ENCODE measurements at places on chromosomes 6 and 20.
A peak's percentile ranks its signal among the peaks of the same experiment; 100 is the strongest.

GRCh38 chr6:136607932-136608772 lies 57.9 kb upstream of the MAP7 start:
- DNase-seq, result peak; percentile 59

- no peak for DNase-seq
These were observed at the start of gene TFAP2A for GRCh38 chr6:10414756-10415616. TSS of gene TFAP2A (minus strand) at chr6:10415074. CDS start at chr6:10414991, 83 bp downstream.

DNA sequence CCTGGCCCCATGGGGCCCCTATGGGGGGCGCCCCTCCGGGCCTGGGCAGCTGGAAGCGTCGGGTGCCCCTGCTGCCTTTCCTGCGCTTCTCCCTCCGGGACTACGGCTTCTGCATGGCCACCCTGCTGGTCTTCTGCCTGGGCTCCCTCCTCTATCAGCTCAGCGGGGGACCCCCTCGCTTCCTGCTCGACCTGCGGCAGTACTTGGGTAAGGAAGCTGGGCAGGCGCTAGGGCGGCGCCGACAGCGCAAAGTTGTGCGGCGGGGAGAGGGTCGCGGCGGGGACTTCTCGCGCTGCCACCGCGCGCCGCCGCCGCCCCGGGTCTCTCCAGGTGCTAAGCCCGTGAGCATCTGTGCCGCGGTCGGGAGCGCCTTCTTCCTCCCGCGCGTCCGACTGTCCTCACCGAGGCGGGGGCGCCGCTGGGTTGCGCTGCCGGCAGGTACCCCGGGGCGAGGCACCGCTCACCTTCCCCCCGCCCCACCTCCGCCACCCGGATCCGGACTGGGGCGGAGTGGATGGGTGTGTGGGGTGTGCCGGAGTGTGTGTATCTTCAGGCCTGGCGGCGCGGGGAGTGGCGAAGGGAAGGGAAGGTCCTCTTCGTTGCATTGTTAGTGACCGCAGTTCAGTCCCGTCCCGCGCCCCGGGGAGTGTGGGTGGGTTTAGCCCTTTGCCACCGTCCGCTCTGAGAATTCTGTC lies 788 bp downstream of the UST start:
- DNase-seq, result no peak

DNA sequence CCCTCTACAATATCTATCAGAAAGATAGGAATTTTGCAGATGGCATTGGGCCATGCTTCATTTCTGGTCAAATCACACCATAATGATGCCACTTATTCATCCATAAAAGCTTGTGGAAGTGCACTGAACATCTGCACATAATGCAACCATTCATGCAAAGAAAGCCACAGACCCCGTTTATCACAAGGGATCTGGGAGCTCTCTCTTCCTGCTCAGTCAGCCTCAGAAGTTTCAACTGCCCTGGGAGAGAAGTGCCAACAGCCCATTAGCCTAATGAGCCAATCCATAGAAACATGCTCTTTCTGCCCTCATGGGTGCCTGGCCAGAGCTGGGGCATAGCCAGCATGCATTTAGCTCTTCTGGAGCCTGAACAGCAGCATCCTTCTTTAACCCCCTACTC lies 85.8 kb downstream of the SLC35F1 start:
- no peak for DNase-seq

GRCh38 chr20:57283860-57284259 lies 17.4 kb upstream of the BMP7 start:
- no peak for DNase-seq

- DNase-seq, result no peak
These were observed 15.3 kb downstream of the PPARD start for GRCh38 chr6:35357677-35358076.

- no peak for DNase-seq
These were observed 71.5 kb upstream of the HDAC2 start for GRCh38 chr6:114042267-114043016.

GRCh38 chr6:31897612-31898382 lies at the start of gene EHMT2:
TSS of gene EHMT2 (minus strand) at chr6:31897698. CDS start at chr6:31897677, 21 bp downstream.
- DNase-seq, result peak; percentile 74

DNA sequence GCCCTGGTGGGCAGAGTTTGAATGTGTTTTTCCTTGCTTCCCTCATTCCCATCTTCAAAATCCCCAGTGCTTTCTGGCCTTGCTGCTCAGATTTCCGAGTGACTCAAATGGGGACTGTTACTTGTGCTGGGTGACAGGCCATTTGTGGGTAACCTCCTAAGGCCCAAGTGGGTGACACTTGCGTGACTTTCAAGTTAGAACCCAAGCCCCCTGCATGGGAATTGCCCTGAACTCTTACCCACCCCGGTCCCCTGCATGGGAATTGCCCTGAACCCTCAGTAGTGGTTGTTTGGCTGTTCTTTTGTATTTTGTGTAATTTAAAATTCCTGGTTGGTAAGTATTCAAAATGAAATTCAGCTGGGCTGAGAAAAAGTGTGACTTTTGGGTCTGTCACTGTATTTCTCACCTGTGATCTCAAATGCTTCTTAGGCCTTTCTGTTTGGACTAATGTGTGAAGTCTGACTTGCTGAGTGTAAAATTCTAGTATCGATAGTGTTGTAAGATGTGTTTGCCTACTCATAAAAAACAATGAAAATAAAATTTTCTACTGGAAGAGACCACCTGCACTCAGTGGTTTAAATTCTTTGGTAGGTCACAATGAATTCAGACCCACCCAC lies 12.4 kb upstream of the RBM38 start:
- no peak for DNase-seq

GRCh38 chr6:129312880-129313279 lies 397.1 kb downstream of the ARHGAP18 start:
- no peak for DNase-seq

DNA sequence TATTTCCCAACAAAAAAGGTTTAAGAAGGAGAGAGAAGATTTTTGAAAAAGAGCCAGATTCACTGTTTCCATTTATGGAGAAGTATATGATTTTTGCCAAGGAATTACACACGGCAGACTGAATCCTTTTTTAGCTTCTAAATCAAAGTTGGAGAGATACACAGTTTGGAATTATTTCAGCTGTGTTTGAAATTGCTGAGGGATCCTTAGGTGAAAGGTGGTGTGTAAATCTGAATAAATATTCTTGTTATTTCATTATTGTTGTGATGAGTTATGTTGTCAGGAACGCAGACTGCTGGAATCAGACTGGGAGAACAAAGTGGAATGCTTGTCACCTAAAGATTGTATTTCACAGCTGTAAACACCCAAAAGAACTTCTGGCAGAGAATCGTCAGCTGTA lies 168.5 kb upstream of the AKIRIN2 start:
- no peak for DNase-seq

DNA sequence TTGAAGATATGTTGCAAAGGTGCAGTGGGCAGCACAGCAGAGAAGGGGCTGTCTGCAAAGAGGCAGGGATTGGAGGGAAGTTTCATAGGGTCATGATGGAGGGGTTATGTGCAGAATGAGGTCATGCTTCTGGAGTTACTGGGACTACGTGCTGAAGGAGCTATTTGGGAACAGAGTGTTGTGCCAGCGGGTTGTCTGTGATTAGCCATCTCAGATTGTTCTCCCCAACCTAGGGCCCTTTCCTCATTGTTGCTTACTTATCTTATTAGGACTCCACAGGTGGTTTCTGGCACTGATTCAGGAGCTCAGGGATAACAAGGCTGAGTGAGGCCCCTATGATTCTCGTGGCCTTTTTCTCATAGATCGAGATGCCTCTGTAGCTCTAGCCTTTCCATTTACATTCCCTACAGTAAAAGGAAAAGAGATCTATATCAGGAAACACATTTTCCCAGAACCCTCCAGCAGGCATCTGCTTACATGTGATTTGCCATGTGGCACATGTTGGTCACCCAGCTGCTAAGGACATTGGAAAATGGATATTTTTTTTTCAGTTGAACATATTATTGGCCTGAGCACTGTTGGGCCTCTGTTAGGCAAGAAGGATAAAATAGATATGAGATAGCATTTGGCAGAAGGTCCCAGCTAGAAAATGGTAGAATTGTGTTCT lies 429.6 kb upstream of the PLCB4 start:
- DNase-seq, result no peak

DNA sequence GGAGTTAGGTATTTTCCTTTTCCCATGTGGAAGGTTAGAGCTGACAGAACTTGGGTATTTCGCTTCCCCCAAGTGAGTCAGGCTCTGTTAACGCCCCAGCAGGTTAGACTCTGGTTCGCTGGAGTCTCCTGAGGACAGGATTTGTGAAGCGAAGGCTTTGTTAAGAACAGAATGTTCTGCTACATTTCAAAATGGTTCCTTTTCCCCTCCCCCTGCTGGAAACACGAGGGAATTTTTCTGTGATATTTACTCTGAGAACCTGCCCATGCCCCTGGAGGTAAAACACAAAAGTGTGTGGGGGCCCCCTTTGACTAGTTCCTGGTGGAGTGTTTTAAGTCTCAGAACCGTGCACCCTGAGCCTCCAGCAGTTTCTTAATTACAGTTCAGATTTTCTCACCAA lies 731.4 kb upstream of the CITED2 start:
- no peak for DNase-seq

- no peak for DNase-seq
These were observed 225.3 kb downstream of the KHDC1L start for GRCh38 chr6:72999995-73000394.

GRCh38 chr6:27986928-27987725 lies 30.1 kb downstream of the OR2B6 start:
- no peak for DNase-seq

DNA sequence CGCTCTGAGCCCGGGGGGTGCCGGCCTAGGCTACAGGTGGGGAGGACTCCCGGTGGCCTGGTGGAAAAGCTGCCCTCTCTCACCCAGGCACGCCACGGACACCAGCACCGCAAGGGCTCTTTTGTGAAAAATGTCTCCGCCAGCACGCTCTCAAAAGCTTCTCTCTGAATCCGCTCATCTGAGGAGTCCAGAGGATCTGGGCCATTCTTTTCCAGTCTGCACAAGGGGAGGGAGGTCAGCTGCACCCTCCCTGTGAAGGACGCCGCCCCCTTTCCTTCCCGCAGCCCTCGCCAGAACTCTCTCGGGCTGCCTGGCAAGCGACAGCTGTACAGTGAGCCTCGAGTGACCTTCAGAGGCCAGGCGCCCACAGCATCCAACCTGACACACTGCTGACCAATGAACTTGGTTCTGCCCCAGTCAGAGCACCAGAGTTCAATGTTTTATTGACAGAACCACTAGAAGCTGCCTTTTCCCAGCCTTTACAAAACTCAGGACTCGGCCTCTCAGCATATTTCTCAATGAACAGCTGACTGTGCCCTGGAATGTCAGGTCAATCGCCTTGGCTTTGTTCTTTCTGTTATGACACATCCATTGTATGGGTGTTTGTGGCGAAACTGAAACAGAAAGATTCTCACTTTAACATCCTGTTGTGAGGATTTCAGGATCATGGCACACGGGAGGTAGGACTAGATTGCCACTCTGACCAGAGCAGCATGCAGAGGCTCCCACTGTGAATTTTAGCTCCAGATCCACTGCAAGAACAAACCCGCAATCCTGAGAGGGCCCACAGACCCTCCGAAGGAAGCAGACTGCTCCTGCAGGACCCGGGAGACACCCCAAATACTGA lies 26.7 kb downstream of the SERPINB9 start:
- DNase-seq, result no peak

DNA sequence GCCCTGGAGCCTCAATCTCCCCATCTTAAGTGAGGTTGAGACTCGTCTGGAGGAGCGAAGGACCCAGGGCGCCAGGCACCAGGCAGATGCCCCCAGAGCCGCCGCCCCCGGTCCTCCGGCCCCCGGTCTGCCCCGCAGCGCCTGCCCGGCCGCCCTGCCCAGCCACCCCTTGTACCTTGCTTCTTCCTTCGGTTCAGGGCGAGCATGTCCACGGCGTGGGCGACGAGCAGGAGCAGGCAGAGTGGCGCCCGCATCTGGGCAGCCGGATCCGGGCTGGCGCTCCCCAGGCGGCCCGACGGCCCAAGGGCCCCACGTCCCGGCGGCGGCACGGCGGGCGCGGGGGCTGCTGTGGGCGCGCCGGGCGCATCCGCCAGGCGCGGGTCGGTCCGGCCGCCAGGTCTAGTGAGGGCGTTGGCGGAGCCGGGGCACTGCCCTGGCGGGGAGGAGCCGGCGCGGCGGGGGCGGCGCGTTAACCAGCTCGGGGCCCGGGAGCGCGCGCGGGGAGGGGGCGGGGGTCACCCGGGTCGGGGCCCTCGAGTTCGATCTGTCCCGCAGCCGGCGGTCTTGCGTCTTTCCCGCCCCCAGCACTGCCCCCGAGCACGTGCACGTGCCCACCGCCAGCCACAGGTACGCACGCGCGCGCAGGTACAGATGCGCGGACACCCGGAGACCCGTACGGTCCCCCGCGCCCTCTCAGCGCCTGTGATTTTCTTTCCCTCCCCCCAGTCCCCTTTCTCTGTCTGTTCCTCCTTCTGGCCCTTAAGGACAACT lies at the start of gene RSPO4:
RSPO4 (minus strand) TSS at position 401 of the 771 bp plus-strand sequence; CDS start at position 254, 147 bp downstream.
- no peak for DNase-seq

DNA sequence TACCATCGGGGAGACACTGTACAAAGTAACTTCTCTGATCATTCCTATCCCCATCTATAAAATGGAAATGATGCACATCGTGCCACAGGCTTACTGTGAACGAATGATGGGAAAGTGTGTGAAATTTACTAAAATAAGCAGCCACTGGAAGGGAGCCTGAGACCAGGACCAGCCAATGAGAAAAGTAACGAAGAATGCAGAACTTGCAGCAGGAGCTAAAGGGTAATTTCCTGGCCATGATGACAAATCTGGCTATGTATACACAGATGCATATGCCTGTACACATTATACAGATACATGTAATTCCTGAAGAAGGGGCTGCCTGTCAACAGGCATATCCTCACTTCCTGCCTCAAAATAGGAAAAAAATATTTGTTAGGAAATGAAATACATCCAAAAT lies 47.4 kb downstream of the GMDS start:
- no peak for DNase-seq

- DNase-seq, result no peak
These were observed 255.4 kb downstream of the OGFRL1 start for GRCh38 chr6:71544028-71544427.

- DNase-seq, result peak; percentile 68
These were observed at the start of gene TAPBP for GRCh38 chr6:33313709-33314514. TSS of gene TAPBP (minus strand) at chr6:33314078. CDS start at chr6:33314041, 37 bp downstream.

DNA sequence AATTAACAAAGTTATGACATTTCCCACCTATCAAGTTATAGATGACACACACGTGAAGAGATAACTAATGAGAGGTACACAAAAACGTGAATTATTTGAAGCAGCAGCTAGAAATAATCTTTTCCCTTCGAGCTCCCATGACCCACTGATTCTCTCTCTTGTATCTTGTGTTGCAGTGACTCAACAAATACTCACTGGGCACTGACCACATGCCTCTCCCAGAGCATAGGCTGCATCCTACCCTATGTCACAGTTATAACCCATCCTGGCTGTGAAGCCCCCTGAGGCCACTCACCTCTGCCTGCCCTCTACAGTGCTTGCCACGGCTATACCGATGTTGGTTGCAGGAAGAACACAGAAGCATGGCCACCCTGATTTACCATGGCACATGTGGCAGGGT lies 91.8 kb downstream of the INSM1 start:
- no peak for DNase-seq

DNA sequence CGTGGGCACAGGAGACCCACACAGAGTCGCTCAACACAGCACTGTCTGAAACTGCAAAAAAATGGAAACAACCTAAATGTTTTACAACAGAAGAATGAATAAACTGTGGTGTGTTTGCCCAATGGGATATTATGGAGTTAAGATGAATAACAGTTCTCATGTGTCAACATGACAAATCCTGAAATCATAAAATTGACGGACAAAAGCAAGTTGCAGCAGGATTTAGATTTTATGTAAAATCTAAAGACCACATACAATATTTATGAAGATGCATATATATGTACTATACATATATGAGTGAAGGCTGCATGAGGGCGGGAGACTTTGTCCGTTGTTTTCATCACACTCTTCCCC lies 79.7 kb downstream of the GRM4 start:
- DNase-seq, result no peak

- no peak for DNase-seq
These were observed 34.5 kb upstream of the PCMTD2 start for GRCh38 chr20:64220891-64221527.

- DNase-seq, result no peak
These were observed 36.6 kb upstream of the FAM50B start for GRCh38 chr6:3812596-3812995.
